CD14-positive monocyte (primary cell): ENCODE measurements at places on chromosomes 16 and 17.

DNA sequence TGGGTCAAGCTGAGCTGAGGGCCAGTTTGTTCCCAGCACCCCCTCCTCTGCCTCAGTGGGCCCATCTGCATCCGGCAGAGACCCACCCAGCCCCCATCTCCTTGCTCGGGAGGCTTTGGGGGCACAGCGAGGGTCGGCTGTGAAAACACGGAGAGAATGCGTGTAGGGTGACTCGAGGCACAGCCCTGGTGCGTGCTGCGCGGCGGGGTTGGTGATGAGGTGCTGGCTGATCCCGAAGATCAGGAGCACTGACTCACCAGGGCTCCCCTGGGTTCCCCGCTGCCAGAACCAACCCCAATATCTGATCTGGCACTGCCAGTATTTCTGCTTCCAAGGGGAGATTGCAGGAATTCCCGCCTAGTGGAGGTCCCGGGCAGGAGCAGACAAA is 7.5 kb upstream of the KRT17 start:
- no peaks in the 10 kb centered on the region for H3K27me3 ChIP-seq
- DNase-seq, result no peak
- H3K36me3 ChIP-seq, result no peaks in the 10 kb centered on the region
- H3K4me1 ChIP-seq, result no peaks in the 10 kb centered on the region

- no peak overlapping the region for H3K4me3 ChIP-seq
- H3K36me3 ChIP-seq, result peaks cover 87% of the 10 kb centered on the region
Observed at GRCh38 chr17:63634816-63635215, 12.6 kb downstream of the MAP3K3 start.

DNA sequence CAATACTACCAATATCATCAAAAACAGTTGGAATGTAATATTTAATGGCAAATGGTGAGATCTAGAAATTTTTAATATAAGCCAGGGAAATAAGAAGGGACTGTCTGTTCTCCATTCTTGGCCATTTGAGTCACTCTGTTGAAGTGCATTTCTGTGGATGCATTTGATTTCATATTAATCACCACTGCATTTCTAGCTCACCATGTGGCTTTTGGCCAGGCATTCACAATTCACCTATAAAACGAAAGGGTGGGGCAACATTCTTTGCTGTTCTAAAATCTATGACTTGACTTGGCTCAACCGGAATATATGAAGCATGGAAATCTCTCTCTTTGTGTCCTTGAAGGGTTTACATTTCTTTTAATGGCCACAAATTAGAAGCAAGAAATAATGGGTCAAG is 483.0 kb downstream of the SLC39A11 start:
- no peak overlapping the region for H3K4me3 ChIP-seq
- H3K36me3 ChIP-seq, result no peaks in the 10 kb centered on the region
- no peak overlapping the region for H3K27ac ChIP-seq
- no peak for DNase-seq
- H3K27me3 ChIP-seq, result no peaks in the 10 kb centered on the region
- no peaks in the 10 kb centered on the region for H3K4me1 ChIP-seq

DNA sequence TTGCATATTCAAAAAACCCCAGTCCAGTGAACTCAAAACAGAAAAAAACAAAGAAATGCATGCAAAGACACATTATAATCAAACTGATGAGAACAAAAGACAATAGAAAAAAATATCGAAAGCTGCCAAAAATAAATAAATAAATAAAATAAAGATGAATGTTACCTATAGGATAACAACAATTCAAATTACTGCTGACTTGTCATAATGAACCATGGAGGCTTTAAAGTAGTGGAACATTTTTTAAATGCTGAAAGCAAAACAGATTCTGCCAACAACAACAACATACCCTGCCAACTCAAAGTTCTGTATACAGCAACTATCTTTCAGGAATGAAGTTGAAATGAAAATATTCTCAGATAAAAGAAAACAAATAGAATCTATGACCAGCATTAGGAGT is 116.6 kb downstream of the CBLN1 start:
- DNase-seq, result no peak
- H3K4me3 ChIP-seq, result no peak overlapping the region
- no peak overlapping the region for H3K27ac ChIP-seq
- no peaks in the 10 kb centered on the region for H3K27me3 ChIP-seq

DNA sequence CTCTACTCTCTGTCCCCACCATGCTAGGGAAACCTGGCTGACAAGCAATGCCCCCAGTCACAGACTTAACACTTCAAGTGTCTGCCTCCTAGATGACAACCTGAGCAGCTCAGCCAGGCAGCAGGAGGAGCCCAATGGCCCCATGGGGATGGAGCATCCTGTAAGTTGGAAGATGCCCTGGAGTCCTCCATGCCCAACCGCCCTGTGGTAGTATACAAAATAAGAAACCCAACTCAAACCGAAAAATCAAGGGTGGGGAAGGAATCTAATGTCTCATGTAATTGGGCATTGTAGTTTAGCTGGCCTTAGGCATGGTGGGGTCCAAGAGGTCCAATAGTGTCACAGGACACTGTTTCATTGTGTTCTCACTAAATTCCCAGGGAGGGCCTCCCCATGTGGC is 104.0 kb downstream of the AIPL1 start:
- H3K27ac ChIP-seq, result no peak overlapping the region
- H3K27me3 ChIP-seq, result peaks cover 5% of the 10 kb centered on the region
- DNase-seq, result no peak
- H3K36me3 ChIP-seq, result no peaks in the 10 kb centered on the region
- H3K4me3 ChIP-seq, result no peak overlapping the region

GRCh38 chr16:23584186-23585076 is 11.7 kb downstream of the NDUFAB1 start:
- no peak overlapping the region for H3K4me3 ChIP-seq
- no peaks in the 10 kb centered on the region for H3K27me3 ChIP-seq
- H3K36me3 ChIP-seq, result peaks cover 86% of the 10 kb centered on the region
- DNase-seq, result no peak
- H3K27ac ChIP-seq, result no peak overlapping the region

DNA sequence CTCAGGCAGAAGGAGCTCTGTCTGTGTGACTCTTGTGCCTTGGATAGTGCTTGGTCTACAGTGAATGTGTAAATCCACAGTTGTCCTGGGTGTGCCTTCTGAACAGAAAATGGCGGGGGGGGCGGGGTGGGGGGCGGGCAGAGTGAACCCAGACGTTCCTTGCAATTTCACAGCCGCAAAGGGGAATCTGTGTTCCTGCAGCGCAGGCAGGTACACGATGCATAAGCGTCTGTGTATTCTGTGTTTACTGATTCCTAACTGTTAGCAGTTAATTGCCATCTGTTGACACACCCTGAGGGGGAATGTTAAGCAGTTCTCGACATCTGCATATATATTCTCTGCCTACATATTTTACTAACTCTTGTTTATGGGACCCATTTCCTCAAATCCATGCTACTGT is 123.5 kb upstream of the ZFHX3 start:
- no peak overlapping the region for H3K4me3 ChIP-seq
- no peaks in the 10 kb centered on the region for H3K27me3 ChIP-seq
- H3K36me3 ChIP-seq, result no peaks in the 10 kb centered on the region
- peaks cover 9% of the 10 kb centered on the region for H3K4me1 ChIP-seq
- no peak for DNase-seq
